Sigmoid colon (tissue), 7 donors: ENCODE measurements at places on chromosomes 1 and 21.

DNA sequence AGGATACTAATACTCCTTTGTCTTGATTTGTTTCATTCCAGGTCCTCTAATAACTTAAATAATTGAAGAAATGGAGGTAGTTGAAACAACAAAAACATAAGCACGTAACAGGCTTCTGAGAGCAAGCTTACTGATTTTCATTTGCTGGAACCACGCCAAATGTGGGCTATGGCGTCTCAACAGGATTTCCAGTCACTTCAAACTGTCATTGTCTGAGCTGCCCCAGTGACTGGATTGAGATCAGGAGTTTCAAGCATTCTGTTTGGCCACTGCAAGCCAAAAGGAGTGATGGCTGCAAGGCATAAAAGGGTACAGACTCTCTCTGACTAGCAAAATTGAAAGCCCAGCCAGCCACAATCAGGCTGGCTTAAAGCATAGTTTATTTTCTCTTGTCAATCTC lies 289.9 kb downstream of the DPYD start:
- no peaks in the 10 kb centered on the region for H3K27me3 ChIP-seq
- DNase-seq: no peak
- H3K27ac ChIP-seq: no peak overlapping the region
- no peak overlapping the region for H3K4me3 ChIP-seq
- H3K36me3 ChIP-seq: no peaks in the 10 kb centered on the region

DNA sequence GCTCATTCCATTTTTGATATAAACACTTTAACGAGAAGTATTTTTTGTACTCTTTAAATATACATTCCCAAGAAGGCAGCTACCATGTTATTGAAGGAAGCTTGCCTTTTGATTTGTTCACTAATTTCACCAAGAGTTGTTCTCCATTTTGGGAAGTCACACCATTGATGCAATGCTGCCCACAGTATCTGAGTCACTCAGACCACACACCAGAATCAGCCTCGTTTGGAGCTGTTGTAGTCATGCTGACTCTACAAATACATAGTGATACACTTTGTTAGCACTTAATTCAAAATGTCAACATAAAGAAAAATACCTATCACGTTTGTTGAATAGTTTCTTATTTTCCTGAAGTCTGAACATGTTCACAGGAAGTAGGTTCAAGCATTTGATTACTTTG lies 78.7 kb downstream of the PAPPA2 start:
- no peak overlapping the region for H3K27ac ChIP-seq
- no peak overlapping the region for H3K4me3 ChIP-seq
- H3K36me3 ChIP-seq: no peaks in the 10 kb centered on the region
- DNase-seq: no peak
- no peaks in the 10 kb centered on the region for H3K27me3 ChIP-seq
- H3K4me1 ChIP-seq: no peaks in the 10 kb centered on the region

- no peaks in the 10 kb centered on the region for H3K27me3 ChIP-seq
- peak overlapping the region; percentile 98 for H3K27ac ChIP-seq
- H3K4me1 ChIP-seq: peaks cover 100% of the 10 kb centered on the region
- H3K36me3 ChIP-seq: peaks cover 14% of the 10 kb centered on the region
- no peak overlapping the region for H3K4me3 ChIP-seq
These were observed 17.1 kb upstream of the A3GALT2 start for GRCh38 chr1:33338048-33338439.

GRCh38 chr1:153238527-153238926 lies 21.0 kb upstream of the LORICRIN start:
- no peaks in the 10 kb centered on the region for H3K27me3 ChIP-seq
- no peaks in the 10 kb centered on the region for H3K36me3 ChIP-seq
- no peak for DNase-seq
- H3K4me1 ChIP-seq: no peaks in the 10 kb centered on the region

DNA sequence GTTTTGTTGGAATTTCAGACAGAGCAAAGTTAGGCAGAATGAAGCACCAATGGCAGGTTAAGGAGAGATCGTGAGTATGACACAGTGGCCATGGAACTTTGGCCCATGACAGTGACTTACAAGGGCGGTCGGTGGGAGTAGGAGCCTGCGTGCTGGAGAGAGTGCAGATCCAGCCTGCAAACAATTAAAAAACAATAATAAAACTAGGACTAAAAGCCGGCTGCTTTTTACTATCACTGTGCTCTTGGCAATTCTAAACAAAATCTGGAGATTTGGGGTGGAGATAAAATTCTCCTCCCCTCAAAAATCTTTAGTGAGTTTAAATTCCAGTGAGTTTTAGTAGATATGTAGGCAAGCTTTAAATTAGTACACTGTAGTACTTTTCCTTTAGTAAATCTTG lies 96.9 kb downstream of the DHRS3 start:
- peak; percentile 11 for DNase-seq
- no peaks in the 10 kb centered on the region for H3K36me3 ChIP-seq
- no peaks in the 10 kb centered on the region for H3K27me3 ChIP-seq
- no peak overlapping the region for H3K27ac ChIP-seq
- no peak overlapping the region for H3K4me3 ChIP-seq
